Effector CD4-positive, alpha-beta T cell (primary cell): ENCODE measurements at places on chromosomes 7 and 10.

DNA sequence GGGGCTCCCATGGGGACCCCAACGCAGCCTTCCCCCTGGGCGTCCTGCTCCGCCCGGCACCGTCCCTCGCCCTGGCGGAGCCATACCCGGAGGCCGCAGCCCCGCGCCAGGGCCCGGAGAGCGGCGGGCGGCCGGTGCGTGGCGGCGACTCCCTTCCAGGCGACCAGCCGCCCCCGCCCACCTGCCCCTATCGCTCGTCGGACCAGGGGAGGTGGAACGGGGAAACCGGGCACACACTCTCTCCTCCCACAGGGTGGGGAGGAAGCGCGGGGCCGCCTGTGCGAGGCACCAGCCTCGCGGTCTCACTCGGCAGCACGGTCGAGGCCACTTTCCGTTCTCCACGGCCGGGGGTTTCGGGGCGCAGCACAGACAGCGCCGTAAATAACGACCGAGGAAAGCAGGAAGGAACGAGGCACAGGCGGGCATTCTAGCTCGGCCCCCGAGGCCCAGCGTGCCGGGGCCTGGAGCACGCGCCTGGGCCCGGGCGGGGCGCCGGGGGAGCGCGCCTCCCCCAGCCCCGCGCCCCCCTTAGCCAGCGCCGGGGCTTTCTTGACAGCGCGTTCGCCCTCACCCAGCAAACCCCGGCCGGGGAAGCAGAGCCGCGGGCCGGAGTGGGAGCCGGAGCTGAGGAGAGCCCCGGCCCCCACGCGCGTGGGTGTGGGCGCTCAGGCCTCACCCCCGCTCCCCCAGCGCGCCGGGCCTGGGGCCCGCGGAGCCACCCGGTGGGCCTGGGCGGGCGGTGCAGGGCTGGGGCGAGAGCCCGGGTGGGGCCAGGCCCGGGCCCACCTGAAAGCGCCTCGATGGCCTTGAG, 936 bp downstream of the IGF2BP3 start:
- peak; percentile 18 for DNase-seq

GRCh38 chr7:104973227-104973626, 40.8 kb upstream of the KMT2E start:
- DNase-seq: no peak

DNA sequence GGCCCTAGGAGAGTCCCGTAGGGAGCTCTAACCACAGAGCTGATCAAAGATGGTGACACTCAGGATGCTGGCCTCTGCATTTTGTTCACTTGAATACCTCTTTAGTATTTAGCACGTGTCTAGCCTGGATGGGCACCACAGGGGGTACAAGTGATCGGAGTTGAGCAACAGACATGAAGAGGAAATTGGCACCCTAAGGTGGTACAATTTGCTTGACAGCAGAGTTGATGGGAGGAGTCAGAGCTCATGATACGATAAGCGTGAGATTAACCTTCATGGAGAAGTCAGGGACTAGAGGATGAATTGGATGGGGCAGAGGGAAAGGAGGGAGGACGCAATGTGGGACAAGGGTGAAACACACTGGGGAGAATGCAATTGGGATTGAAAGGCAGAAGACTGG, 9.9 kb upstream of the ZNF212 start:
- no peak for DNase-seq

GRCh38 chr10:51029172-51029641, 45.1 kb upstream of the PRKG1 start:
- no peak for DNase-seq

DNA sequence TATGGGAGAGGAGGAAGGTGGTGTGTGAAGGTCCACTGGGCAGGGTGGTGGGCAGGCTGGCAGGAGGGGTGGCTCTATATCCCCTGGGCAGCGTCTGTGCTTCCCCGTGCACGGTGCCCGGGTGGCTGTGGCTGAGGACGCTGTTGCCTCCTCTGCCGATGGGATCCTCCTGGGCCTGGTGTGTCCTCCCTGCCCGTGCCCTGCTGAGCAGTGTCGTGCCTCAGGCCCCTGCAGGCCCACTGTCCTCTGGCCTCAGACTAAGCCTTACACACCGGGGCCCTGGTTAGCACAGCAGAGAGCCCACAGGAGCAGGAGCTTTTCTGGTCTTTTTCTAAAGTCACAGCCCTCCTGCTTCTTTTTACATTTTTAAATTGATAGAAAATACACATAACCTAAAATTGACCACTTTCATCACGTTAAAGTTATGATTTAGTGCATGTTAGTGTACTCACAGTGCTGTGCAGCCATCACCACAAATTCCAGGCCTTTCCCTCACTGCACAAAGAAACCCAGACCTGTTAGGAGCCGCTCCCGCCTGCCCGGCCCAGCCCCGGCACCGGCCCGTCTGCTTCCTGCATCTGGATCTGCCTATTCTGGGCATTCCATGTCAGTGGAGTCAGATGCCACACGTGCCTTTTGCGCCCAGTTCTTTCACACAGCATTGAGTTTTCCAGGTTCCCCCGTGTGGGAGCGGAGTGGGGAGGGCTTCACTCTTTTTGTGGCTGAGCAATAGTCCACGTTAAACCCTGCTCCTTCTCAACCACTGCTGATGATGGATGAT, 19.4 kb downstream of the PFKFB3 start:
- DNase-seq: no peak

GRCh38 chr7:86928308-86928707, 131.1 kb downstream of the ELAPOR2 start:
- DNase-seq: no peak

GRCh38 chr10:17756557-17757217, 4.7 kb downstream of the TMEM236 start:
- DNase-seq: no peak

GRCh38 chr7:96236198-96237039, 85.5 kb downstream of the SLC25A13 start:
- DNase-seq: no peak

DNA sequence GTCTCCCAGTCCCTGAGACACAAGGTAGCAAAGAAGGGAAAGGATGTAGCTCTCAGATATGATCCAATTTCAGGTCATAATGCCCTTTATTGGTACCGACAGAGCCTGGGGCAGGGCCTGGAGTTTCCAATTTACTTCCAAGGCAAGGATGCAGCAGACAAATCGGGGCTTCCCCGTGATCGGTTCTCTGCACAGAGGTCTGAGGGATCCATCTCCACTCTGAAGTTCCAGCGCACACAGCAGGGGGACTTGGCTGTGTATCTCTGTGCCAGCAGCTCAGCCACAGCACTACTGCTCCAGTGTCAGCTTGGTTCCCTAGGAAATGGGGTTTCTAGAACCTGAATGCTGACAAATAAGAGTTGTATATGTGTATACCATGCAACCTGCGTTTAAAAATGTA, 74.6 kb upstream of the PRSS58 start:
- no peak for DNase-seq

DNA sequence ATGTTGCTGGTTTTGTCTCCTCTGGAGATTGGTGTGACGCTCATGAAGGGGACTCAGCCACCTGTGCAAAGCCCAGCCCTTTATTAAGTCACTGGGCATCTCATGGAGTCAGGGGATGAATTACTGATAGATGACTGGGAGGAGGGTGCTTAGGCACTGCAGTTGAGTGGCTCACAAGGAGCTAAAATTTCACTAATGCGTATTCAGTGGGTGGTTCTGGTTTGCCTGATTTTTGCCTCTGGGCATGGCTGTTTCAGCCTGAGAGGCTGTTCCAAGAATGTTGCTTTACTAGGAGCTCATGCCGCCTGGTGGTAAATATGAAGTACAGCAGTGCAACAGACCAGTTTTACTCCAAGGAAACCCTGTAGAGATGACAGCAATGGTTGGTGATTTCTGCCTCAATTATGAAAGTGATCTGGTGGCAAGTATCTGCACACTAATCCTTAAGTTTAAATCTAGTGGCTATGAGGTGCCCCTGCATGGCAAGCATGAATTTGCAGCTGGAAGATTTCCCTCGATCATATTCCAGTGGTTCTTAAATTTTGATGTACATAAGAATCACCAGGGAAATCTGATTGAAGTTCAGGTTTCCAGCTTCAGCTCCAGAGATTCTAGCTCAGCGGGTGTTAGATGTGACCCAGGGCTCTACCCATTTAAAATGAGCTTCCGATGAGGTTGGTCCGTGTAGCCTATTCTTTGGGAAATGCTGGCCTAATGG, 19.9 kb downstream of the ACTA2 start:
- DNase-seq: peak; percentile 13

DNA sequence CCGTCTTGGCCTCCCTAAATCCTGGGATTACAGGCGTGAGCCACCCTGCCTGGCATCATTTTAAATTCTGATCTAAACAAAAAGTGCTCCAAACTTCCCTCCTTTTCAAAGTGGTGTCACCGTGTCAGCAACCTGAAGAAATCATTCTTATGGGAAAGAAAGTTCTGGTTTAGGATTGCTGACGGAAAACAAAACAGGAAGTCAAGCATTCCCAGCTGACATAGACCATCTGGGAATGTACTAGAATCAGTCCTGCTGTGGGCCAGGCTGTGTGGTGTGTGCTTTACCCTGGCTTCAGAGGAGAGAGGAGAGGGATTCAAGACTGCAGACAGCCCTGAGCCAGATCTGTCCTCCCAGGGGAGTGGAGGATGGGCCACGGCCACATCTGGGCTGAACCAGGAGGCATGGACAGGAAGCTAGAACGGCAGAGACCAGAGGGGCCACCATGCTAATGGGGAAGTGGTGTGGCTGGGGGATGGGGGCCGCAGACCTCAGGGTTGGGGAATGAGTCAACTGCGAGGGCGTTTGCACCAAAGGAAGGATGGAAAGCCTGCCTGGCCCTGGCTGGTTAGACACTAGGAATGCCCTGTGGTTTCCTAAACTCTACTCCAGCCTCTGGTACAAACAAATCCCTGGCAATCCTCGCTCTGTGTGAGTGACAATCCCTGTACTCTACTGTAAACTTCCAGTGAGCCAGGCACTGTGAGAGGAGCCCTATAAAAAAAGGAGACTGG, 16.7 kb upstream of the CLIP2 start:
- DNase-seq: no peak

DNA sequence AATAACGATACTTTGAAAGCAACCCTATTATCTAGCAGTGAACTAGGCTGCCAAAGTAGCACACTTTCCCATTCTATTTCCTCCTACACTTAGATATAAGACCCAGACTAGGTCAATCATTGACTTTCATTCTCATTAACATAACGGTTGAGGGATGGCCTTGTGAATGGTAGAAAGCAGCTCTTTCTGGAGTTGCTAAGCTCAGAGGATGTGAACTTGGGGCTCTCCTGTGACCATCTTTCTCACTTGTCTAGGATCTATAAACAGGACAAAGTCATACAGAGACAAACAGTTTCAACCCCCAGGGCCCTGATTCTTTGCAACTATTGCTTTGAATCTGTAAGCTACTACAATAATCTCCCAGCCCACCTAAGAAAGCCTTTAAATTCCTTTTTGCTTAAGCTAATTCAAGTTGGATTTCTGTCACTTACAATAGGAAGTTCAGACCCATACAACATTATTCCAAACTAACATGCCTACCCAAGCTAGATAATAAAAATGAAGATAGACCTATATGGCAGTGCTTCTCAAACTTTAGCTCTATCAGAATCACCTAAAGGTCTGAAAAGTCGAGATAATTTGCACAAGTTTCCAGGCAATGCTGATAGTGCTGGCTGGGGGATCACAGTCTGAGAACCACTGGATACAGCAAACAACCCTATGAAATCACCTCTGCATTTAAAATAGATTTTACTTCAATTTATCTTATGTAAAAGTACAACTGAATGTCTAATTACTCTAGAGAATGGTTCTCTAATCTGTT, 16.7 kb downstream of the P4HA1 start:
- no peak for DNase-seq

- DNase-seq: no peak
These were observed 116.1 kb downstream of the STRA8 start for GRCh38 chr7:135349746-135350145.

DNA sequence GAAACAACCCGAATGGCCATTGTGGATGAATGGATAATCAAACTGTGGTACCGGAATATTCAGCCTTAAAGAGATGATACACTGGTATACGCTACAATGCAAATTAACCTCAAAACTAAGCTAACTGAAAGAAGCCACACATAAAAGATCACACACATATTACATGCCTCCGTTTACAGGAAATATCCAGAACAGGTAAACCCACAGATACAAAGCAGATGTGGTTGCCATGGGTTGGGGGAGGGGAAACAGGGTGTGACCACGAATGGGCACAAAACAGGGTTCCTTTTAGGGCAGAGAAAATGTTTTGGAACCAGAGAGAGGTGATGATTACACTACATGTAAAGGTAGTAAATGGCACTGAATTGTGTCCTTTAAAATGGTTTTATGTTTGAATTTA, 16.6 kb downstream of the ESYT2 start:
- DNase-seq: peak; percentile 69

DNA sequence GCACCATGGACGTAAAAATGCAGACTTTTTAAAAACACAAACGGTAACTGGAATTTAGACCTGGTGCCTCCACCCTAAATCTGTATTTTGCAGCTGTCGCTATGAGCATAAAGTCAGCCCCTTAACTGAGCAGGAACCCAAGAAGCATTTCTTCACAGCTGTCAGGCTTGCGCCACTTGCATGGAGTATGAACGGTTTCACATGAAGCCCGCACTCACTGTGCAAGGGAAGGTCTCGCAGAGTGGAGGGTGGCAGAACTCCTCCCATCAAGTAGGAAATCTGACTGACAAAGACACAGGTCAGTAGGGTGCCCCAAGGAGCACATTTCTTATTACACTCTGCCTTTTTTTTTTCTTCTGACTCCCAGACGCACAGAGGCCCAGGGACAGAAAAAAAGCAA, 58.5 kb downstream of the ELMO1 start:
- DNase-seq: no peak

DNA sequence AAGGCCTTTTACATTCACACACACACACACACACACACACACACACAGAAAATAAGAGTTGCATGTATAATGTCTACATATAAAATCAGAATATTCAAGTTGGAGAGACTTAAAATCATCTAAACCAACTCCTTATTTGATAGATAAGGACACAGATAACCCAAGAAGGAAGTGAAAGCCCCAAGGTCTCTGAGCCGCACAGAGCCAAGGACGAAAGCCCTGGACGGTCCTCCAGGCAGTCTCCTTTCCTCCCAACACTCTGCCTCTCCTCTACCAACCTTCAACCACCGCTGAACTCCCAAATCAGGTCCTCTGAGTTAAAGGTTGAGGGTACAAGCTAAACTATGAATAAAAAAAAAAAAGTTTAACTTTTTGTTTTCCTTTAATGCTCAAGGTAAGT, 28.2 kb downstream of the UBE2H start:
- DNase-seq: no peak

DNA sequence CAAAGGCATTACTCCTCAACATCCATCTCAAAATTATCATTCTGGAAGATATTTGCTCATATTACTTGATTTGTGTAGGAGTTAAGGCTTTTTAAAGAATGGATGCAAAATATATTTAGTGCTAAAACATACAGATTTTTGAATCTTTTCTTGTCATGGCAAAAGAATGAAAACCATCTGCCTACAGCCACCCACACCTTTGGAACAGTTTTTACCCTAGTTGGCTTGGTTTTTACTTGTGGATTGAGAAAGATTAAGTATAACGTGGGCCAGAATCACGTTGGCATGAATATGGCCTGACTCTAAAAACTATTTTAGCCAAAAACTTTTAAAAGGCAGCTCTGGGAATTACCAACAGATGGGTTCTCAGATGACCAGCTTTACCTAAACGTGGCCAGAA, 128.2 kb downstream of the SPAG6 start:
- no peak for DNase-seq
